Fibroblast of skin of left quadriceps (primary cell): ENCODE measurements at places on chromosomes 5 and 9.

- DNase-seq, result no peak
Observed at GRCh38 chr5:39526914-39527477, 102.2 kb upstream of the DAB2 start.

DNA sequence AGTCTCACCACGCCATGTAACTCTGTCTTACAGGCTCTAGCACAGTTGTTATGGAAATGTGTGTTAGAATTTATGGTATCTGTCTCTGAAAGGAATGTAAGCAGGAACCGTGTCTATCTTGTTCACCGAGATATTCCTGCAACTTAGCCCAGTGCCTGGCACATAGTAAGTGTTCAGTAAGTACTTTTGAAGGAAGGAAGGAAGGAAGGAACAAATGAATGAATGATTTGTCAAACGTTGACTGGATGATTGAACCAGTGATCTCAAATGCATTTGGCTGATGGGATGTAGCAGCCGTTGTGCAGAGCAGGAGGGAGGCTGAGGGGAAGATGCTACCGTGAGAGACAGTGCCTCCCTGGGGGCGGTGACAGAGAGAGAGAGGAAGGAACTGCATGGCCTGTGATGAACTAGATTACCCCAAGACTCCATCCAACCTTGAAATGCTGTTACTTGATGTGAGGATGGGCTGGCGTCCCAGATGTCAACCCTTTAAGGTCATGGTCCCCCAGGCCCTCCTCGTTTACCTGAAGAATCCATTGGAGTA, 47.5 kb upstream of the PPARGC1B start:
- DNase-seq, result no peak

- peak; percentile 42 for DNase-seq
Observed at GRCh38 chr5:151770383-151771258, 1.1 kb upstream of the G3BP1 start.

GRCh38 chr9:93326056-93326455, 125.4 kb upstream of the FAM120A start:
- DNase-seq, result no peak

DNA sequence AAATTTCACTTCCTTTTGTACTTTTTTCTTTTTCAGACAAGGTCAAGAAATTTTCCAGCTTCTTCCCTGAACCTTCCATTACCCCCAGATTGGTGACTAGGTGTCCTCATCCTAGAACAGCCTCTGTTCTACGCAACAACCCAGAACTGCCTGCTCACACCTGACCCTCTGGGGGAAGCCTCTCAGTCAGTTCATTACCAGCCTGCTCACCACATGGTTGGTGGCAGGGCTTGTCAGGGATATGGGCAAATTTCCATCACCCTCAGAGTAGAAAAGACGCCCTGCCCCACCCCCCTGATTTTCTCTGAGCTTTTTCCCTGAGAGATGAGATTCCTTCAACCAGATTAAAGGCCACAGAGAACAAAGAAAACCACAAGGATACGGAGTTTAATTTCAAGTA, 5.3 kb upstream of the CFAP95 start:
- no peak for DNase-seq

DNA sequence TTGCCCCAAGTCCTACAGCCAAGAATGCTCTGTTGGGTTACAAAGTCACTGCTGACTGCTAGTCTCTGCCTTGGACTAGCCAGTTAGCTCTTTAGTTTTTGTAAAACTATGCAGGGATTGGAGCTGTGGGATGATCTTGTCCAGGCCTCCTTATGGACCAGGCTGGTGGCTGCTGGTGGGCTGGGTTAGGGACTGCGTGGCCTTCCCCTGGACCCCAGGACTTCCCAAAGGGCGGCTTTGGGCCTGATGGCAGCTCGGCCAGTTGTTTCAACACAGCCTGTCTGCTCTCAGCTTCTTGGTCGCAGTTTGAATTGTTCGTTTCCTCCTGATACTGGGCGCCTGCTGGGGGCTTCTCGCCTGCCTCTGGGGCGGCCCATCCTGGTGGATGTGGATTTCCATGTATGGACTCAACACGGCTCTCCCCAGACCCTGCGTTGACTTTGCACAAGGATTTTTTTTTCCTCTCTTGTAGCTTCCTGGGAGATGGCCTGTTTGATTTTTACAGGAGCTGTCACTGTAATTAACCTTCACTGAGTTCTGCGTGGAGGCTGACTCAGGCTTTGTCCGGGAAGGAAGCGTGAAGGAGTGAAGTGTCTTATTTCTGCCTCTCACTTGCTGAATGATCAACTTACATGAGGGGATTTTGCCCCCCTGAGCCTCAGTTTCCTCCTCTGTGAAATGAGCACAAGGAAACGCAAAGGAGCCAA, 91.9 kb upstream of the NEURL1B start:
- no peak for DNase-seq

DNA sequence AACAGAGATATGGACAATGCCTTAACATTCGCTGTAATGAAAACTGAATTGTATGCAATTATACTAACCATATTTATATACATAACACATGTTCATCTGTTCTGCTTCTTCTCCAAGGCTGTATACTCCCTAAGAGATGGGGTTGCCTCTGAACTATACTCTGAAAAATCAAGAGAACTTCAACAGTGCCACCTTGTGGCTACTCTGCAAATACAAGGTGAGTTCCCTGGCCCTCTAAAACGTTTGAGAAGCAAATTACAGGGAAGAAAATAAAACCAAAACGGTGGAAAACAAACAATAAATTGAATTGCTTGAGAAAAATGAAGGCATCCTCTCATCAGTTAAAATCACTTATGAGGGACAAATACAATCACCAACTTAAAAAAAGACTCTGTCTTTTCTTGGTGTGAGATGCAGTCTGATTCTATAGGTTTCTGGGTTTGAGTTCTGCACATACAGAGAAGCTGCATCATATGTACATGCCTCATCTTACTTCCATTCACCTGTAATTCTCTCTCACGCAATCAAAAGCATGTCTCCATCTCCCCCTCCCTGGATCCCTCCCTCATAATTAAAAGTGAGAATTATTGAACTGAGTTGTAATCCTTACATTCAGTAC, 98.6 kb downstream of the FBXW11 start:
- DNase-seq, result peak; percentile 53

DNA sequence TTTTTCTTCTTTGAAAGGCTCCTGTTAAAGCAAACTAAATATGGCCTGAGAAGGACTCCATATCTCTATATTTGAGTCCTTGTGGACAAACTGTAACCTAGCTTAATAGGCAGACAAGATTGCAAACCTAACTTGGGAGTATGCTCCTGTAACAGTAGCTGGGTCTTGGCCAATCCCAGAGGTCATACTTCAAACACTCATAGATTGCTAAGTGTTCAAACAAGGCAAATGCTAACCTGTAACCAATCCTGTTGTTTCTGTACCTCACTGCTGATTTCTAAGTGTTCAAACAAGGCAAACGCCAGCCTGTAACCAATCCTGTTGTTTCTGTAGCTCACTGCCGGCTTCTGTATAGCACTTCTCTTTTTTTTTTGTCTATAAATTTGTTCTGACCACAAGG, 50.6 kb upstream of the CLK4 start:
- DNase-seq, result no peak

GRCh38 chr5:137710086-137710485, 25.8 kb downstream of the KLHL3 start:
- DNase-seq, result no peak

DNA sequence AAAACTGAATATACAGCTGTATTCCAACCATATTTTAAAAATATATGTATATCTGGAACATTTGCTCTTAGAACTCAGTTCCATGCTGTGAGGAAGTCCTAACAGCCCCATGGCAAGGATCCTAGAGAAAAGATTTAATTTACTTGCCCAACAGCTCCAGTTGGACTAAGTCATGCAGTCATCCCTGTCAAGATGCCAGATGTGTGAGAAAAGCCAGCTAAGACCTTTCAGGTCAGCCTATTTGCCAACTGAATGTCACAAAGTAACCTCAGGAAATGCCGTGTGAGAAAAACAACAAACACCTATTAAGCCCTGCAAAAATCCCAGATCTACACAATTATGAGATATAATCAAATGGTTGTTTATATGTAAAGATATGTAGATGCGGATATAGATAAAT, 416.3 kb downstream of the NR2F1-AS1 start:
- no peak for DNase-seq

DNA sequence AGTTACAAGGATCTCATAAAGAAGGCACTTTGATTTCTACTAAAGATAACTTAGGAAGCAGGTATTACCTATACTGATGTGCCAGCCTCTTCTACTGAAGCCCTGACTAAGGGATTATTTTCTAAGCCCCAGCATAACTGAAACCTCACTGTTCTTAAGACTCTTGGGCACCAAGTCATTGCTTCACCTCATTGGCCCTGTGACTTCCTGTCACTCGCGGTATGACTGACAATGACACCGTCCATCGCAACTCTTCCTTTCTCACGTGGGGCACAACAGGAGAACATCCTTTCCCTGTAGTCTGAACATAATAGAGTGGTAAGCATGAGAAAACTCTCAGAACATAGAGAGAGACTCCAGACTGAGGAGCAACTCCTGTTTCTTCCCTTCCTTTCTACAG, 6.4 kb downstream of the OR2V2 start:
- DNase-seq, result no peak

- DNase-seq, result no peak
Observed at GRCh38 chr9:131346559-131346958, 47.3 kb upstream of the PRRC2B start.

DNA sequence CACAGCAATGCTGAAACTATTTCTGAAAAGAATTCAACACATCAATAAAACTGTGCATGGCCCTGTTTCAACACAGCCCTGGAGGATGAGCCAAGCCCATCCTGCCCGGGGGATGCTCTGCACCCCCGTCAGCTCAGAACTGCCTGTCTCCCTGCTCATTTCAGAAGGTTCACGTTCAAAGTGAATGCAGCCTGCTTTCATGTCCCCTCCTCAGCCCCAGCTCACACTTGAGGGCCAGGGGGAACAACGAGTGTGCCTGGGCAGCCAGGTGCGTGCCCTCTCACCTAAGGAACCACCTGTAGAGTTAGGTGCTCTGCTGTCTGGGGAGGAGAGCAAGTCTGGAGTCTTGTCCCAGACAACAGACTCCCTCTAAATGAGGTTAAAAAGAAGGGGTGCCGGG, 348.5 kb upstream of the IRX2 start:
- no peak for DNase-seq

GRCh38 chr9:116005205-116005604, 148.4 kb upstream of the PAPPA start:
- DNase-seq, result no peak

DNA sequence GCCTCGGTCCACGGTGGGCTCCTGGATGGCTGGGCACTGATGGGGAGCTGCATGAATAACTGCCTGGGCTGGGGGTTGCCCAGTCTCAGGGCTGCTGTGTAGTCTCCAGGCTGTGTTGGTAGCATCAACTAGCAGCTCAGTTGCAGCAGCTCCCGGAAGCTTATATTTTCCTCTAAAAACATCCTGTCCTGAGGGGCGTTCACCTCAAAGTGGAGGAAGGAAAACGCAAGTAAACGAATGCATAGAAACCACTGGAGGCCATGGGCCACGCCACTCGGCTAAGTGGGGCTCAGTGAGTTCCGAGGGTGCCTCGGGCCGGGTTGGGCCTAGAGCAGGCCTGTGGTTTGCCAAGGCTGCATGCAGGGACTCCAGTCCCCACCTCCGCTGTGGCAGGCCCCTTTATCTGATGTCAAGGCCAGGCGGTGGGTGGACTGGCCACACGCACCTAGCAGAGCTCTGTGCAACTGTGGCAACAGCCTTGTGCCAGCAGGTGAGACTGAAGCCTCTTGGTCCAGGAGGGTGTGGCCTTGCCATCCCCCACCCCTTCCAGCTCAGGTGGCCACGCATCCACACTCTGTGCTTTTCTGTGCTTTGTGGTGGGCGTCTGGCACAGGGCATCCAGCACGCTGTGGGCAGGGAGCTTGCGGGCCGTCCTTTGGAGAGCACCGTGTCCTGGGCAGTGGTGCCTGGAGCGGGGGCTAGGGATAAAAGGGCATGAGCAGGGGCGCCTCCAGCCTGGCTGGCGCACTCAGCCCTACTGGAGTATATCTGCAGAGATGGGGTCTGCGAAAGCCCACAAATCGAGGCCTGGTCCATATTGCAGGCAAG, 15.1 kb downstream of the TCF7 start:
- no peak for DNase-seq

DNA sequence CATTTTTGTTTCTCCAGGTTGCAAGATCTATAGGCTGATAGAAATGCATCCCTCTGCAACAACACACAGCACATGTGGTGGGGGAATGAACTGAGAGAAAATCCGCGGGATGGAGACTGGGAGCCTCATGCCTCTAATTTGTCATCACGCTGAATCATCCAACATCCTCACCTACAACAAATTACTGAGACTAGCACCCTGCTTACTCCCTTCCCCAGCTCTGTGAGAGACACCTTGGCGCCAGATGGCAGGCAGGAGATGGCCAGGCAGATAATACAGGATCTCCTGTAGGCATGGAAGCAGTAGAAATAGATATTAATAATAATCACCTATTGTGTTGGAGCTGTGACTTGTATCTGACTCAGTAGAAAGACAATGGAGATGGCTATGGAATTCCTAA, 276.9 kb downstream of the SEMA5A start:
- DNase-seq, result no peak

GRCh38 chr9:37692622-37693221, 42.0 kb downstream of the FRMPD1 start:
- no peak for DNase-seq

DNA sequence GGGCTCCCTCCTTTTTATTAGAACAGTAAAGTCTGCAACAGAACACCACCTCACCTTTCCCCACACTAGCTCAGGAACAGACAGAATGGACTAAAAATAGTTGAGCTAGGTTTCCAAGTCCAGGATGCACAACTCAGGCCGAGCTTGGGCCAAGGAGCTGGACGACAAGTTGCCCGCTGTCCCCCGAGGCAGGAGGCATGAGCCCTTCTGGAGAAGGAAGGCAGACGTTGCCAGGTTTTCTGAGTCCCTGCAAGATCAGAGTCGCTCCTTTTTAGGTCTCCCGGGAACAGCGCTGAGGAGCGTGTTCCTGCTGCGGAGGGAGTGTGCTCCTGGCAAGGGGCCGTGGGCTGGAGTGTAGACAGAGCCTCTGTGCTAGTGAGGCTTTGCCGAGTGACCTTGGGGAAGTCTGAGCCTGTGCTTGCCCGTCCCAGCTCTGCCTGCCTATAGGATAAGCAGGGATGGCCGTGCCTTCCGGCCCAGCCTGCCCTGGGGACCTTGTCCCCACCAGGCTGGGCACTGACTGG, 121.6 kb downstream of the WNK2 start:
- no peak for DNase-seq

- DNase-seq, result no peak
Observed at GRCh38 chr5:180153991-180154390, 55.0 kb downstream of the RASGEF1C start.
